ENCODE measurements at places on chromosomes 6 and 20.

DNA sequence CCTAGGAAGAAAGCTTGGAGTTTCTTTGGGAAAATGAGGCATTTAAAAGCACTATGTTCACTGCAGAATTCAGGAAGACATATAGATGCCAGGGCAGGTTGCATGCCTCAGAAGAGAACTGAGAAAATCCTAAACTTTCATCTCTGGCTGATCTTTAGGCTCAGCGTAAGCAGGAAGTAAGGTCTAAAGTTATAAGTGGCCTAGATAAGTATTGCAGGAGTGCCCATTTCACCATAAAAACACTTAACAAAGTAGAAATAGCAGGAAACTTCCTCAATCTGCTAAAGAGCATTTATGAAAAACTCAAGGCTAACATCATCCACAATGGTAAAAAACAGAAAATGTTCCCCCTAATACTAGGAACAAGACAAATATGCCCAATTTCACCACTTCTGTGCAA, 320.3 kb downstream of the BMP2 start:
- DNase-seq, result no peak

GRCh38 chr6:35906499-35906846, 14.4 kb downstream of the SRPK1 start:
- no peak for DNase-seq

DNA sequence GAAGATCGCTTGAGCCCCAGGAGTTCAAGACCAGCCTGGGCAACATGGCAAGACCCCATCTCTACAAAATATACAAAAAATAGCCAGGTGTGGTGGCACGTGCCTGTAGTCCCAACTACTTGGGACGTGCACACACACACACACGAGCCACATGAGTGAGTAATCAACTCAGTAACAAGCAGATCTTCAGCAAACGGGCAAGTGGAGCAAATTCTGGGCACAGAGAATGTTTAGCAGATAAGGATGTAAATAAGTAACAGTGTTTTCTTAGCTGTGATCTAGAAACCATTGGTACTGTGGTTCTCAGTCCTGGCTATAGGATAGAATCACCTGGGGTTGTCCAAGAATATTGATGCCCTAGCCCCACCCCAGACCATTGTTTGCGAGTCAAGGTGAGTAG, 6.1 kb downstream of the PAQR8 start:
- DNase-seq, result no peak

DNA sequence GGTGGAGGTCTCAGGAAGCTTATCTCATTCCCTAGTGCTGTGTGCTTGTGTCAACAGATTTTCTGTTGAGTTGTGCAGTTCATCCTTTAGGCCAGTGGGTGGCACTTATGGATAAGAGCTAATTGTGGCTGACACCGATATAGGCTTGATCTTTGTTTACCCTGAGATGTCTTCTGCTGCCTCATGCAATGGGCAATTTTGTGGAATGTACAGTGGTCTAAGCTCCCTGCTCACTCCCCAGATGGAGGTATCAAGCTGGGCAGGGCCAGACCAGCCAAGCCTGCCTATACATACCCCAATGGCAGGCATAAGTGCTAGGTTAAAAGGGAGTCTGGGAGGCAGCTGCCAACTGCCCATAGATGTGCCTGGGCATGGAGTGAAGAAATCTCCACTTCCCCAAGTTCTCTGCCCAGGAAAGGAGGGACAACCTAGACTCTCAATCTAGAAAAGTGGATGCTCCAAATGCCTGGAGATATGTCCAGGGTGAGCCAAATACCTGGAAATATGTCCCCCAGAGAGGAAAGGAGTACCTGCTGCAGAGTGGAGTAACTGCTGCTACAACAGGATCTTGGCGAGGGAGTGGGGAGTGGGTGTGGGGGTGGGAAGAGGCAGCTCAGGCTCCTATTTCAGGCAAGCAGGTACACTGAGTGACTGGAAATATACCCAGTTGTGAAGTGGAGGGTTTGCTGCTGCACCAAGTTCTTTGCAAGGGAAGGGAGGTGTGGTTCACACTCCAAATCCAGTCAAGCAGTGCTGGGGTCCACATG, 53.2 kb upstream of the ARG1 start:
- DNase-seq, result no peak
